ENCODE measurements at places on chromosomes 11 and 22.

- no peak for DNase-seq
These were observed at the start of gene JHY for GRCh38 chr11:122882189-122882856. TSS of gene JHY (plus strand) at chr11:122882759. CDS start at chr11:122885850, 3,091 bp downstream.

DNA sequence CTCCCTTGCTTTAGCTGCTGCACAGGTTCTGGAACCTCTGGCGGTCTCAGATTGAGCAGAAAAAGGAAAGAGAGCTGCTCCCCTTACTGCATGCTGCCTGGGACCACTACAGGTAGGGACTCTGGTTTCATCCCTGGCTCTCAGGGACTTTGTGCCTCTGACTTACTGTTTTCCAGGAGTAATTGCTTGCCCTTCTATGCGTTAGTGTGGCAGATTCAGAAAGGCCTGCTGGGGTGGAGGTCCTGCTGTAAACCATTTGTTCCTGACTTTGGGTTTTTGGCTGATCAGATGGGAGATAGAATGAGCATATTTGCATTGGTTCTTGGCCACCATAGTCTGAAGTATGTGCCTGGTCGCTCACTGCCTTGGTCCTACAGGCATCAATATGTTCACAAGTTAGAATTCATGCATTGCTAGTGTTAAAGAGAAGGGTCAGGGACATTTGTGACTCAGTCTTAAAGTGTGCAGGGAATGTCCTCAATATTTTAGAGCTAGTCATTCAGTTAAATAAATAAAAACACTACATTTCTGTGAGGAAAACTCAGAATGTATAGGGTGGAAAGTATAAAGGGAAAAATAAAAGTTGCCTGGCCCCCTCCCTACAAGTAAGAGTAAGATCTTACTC, 78.0 kb downstream of the PISD start:
- DNase-seq: no peak

DNA sequence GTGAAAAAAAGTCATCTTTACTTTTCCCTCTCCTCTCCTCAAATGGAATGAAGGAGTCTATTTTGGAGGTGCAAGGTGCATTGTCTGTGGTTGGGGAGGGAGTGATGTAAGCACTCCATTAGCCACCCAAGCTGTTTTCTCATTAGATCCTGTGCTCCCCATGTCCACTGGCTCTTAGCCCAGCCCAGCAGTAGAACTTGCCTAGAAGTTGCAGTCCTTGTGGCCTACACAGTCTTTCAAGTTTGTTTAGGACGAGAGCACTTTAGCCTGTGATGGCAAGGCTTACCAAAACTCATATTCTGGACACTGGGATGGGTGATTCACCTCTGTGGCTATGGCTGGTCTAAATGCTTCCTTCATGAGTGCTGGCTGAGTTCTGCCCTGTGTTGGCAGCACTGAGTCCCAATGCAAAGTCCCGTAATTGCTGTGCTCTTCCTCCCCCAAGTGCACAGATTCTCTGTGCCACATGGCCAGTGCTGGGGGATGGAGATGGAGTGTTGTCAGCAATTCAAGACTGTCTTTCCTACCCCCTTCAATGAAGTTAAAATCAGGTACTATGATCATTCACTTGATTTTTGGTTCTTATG, 15.8 kb downstream of the SLC22A25 start:
- no peak for DNase-seq

GRCh38 chr22:46058091-46058420, 81.1 kb upstream of the WNT7B start:
- no peak for DNase-seq

DNA sequence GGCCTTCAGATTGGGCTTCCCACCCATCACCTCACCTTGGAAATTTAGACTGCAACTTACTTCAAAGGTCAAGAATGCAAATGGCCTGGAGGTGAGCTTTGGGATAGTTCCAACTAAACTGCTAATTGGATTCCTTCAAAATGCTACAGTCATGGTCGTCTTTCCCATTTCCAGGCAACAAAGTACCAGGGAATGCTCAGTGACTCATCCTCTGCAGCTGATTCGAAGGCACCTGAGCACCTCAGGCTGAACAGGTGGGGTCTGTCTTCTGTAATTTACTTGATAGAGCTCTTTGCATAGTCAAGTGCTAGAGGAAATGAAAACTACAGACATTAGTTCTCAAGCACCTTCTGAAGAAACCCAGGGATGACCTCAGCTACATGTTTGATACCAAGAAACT, 20.5 kb upstream of the FSHB start:
- DNase-seq: no peak

DNA sequence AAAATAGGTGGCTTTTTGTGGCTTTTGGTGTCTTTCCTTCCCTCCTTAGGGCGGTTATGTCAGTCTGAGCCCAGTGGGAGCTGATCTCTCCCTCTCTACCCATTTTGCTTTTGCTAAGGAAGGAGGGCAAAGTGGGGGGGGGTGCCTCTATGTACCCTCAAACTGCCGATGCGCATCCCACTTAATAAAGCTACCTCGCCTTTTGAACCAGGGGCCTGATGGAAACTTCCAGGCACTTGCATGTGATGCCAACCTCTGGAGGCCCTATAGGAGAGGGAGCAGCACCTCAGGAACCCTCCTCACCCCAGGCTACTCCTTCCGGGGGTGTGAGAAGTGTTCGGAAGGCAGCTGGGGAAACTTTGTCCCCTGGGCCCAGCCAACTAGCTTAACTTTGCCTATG, 97.0 kb upstream of the HSD17B12 start:
- DNase-seq: no peak
